ENCODE measurements at places on chromosomes 4 and X.

GRCh38 chrX:139842326-139843185, 90.3 kb downstream of the ATP11C start:
- no peak for DNase-seq

DNA sequence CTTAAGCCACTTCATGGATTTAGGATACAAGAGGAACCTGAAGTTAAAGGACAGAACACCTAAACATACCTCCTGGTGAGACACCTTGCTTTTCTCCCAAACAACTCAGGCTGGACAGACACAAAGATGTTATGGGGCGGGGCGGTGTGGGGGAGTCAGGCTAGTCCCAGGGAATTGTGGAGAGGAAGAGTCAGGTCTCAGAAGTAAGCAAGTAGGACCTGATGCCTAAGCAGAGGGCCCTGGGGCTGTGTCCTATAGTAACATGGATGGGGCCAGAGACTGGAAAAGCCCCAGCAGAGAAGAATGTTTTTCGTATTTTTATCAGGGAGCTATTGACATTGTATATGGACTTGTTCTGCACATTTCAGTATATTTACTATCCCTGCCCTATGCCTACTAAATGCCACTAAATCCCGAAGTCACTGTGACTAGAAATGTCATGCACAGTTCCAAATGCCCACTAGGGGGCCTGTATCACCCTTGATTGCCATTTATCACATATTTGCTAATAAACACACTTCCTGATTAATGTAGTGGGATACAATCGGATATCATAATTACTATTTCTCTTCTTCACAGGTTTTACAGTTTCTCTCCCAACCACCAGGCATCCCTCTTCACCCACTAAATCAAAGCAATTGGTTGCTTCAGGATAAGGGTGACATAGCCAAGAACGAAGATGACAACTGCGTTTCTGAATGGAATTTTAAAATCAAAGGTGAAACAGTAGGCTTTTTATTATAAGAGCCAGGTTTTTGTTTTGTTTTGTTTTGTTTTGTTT, 23.8 kb upstream of the ARHGAP10 start:
- no peak for DNase-seq

GRCh38 chr4:106062452-106062875, 167.2 kb downstream of the NPNT start:
- peak; percentile 23 for DNase-seq

- DNase-seq = no peak
These were observed 19.4 kb downstream of the TAPT1 start for GRCh38 chr4:16206848-16207247.

DNA sequence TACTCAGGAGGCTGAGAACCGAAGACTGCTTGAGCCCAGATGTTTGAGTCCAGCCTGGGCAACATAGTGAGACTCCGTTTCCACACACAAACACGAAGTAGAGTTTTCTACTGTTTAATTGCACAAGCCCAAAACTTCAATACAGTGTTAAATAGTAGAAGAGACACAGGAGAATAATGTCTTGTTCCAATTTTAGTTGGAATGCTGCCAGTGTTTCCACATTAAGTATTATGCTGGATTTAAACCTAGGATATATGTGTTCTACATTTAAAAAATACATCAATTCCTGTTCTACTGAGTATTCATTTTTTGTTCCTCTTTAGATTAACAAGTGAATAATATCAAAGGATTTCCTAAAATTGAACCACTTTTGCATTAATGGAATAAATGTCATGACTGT, 91.3 kb downstream of the LCORL start:
- DNase-seq = no peak

DNA sequence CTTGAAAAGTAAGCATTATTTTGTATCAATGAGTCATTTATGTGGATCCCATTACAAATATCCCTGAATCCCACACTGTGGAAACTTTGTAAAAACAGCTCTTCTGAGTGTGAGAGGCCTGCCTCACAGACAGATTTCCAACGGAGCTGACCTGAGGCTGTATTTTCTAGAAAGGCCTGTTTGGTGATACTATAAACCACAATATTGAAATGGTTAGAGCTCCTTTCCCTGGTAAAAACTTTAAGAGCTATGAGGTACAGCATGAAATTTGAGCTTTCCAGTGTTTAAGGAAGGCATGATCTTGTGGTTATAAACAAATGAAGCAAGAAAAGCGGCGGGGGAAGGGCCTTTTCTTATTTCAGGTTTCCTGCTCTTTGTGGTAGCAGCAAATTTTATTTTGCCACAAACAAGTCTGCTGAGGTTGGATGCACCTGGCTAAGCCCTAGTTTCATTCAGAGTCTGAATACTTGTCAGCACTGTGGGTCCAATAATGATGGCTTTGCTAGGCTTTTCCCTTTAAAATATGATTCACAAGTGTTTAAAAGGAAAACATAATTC, 86.8 kb upstream of the ETNPPL start:
- peak; percentile 54 for DNase-seq

DNA sequence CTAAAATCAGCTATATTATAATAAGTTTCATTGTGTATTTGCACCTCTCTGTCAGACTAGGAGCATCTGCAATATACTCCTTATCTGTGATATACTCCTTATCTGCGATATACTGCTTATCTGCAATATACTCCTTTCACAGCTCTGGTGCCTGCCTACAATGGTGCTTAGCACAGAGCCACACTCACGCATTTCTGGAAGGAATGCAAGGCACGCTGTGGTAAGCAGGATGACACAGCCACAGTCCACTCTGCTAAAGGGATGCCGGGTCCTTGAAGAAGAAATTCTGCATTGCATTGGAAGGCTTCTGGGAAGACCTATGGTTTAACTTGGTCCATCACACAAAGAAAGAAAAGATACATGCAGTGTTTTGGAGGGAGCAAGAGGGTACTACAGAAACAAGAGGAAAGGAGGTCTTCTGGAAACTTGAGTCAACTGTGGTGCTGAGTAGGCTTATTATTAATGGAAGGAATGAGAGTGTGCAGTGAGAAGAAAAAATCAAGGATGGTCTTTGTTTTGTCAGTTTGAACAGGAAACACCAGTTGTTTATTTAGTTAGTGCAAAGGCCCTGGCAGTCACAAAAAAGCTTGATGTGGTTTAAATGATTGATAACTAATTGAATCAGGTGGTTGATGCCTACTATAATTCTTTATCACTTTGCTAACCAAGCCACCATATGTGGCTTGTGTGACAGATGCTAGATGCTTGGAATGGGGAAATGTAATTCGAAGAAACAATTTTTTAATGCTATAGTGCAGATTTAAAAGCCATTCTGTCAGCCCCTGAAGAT, 342.3 kb downstream of the GRXCR1 start:
- DNase-seq = no peak

DNA sequence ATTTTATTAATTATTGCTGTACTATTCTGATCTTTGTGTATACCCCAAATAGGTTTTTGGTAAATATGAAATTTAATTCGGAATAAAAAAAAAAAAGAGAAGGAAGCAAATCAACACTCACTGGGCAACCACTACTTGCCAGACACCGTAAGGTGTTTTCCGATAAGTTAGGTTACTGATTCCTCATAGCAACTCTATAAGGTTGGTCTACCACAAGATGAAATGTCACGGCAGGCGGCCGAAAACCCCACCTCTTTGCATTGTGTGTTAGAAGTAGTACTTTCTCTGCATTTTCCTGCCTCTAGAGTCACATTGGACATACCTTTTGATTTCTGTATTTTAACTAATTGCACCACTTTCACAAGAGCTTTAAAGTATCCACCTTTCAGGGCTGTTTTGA, 44.5 kb upstream of the RASGEF1B start:
- DNase-seq = no peak

DNA sequence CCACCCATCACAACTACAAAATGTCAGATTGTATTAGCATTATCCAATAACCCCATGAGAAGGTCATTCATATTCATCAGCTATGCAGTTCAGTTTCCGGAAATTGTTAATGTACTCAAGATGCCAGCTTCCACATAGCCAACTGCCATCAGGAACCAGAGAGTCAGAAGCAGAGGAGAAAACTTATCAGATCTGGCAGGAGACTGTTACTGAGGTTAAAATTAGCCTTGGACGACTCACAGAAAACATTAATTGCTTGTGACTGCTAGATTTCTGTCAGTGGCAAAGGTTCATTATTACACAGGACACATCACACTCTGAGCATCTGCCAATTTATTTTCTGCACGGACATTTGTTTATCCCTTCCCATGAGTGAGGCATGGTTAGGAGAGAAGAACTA, 352.8 kb downstream of the DHRSX start:
- DNase-seq = no peak

GRCh38 chr4:78529569-78530209, 21.9 kb upstream of the ANXA3 start:
- DNase-seq = no peak

DNA sequence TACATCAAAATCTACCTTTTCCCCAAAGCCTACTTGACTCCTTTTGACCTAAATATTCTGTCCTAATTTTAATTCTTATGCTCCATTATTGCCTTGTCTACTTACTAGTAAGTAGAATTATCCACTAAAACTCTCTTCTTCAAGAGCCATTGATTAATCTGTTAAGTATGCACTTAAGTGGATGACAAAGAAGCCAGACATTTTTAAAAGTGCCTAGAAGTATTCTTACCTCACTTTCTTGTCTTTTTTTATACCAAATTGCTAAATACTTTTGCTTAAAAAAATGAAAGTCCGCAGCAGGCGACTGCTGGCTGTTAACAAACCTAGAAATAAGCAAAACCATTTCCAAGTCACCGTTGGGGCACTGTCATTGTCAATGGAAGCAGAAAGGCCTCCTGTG, 20.1 kb upstream of the FRMPD4 start:
- DNase-seq = no peak

DNA sequence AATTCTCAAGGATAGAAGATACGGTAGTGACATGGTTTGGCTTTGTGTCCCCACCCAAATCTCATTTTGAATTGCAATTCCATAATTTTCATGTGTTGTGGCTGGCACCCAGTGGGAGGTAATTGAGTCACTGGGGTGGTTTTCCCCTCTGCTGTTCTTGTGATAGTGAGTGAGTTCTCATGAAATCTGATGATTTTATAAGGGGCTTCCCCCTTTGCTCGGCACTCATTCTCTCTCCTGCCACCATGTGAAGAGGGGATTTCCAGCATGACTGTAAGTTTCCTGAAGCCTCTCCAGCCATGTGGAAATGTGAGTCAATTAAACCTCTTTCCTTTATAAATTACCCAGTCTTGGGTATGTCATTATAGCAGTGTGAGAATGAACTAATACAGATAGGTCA, 8.5 kb upstream of the SPANXN4 start:
- DNase-seq = no peak

- DNase-seq = no peak
These were observed at the start of gene ARHGEF9 for GRCh38 chrX:63784902-63785707. ARHGEF9 (minus strand) TSS chrX:63785214; CDS start chrX:63785145, 69 bp downstream.

DNA sequence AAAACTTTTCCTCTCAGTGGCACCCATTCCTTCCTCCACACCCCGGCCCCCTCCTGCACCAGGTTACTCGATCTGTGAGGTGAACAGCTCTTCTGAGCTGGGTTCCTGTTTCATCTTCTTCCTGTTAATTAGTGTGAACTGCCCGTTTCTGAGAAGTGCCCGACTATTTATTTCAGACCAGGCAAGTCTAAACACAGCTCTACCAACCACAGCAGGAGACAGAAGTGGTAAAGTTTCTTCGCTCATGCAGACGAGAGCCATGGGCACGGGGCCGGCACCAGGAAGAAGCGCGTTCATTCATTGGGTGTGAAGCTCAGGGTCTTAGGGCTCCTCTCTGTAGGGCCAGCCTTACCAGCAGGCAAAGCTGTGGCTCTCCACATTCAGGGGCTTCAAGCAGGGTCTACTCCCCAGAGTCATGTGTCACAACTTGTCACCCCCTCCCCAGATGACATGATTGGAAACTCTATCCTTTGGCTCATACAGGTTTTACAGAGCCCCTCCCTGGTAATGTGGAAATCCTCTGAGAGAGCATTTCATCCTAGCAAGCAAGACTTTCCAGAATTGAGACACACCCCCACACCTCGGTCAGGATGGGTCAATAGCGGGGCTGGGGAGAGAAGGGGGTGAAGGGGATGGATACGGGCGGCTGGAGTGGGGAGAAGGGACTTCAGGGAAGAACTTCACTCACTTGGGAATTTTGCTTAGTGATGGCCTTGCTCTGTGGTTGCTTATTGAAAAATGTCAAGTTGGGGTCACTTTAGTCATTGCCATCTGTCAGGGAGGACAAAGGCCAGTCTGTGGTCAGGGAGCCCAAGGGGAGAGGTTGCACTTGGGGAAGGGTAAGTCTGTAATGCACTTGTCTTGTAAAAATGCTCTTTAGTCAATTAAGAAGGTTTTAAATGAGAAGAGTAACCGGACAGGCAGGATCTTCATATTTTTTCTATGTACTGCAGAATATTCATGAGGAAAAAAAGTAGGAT, 121.6 kb upstream of the TRIM2 start:
- DNase-seq = no peak

- no peak for DNase-seq
These were observed 319.0 kb upstream of the INTU start for GRCh38 chr4:127313767-127314166.

Data from AG09319 (cell line).